Dermis microvascular lymphatic vessel endothelial cell (primary cell): ENCODE measurements at places on chromosomes 6 and 20. TPM values are rescaled to one million over a fixed set of nuclear protein-coding genes. Genes with fewer than 3 reads are reported as not detected.

- DNase-seq = no peak
Observed at GRCh38 chr6:110653381-110653780, 161.9 kb downstream of the CDK19 start.

The TNFRSF21 gene
- 60.7 and 120 TPM in 2 replicates for total RNA-seq

- DNase-seq = no peak
Observed at GRCh38 chr6:19301980-19302379, 535.2 kb upstream of the ID4 start.

The PBOV1 gene
- not detected in 2 replicates for total RNA-seq

DNA sequence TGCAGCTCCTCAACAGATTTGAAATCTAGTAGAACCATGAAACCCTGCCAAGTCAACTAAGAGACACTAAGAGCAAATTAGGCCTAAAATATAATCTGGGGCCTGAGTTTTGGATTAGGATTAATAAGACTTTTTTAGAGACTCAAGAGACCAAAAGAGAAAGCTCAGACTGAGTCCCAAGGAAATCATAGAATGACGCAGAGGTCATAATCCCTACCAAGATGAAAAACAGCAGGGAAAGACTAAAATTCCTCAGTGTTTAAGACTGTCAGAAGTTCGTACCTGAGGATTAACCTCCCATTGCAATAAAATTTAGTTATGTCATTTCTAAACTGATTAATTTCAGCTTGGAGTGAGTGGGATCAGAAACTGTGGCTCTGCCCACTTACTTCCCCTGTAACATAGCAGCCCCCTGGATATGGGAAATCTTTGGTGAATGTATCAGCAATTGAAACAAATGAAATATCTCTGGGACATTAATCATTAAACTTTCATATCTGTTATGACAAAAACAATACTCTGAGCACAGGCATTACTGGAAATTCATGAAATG, 200.3 kb downstream of the EDN1 start:
- DNase-seq = no peak

DNA sequence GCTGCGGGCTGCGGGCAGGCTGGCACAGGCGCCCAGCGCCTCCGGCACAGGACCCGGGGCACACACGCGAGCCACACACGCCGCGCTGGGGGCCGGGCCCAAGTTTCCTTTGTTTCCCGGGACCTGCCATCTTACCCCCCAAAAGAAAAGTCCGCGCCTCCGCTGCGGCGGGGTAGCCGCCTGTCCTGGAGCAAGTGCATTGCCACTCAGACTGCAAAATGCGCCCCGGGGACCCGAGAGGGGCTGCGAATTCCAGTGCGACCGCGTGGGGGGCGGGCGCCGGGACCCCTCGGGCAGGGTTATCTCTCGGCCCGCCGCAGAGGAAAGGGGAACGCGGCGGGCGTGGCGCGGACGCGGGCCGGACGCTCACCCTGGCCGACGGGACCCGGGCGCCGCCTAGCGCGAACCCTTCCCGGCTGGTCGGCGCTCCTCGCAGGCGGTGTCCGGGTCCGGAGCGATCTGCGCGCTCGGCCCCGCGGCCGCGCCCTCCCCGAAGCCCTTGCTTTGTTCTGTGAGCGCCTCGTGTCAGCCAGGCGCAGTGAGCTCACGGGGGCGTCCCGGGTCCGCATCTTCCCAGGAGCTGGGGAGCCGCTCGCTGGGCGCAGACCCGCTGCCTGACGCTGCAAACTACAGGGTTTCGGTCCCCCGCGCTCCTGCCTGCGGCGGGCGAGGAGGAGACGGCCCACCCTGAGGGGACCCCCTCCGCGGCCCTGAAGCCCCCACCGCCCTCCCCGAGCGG, 639 bp upstream of the CD24 start:
- no peak for DNase-seq

The NRN1 gene
- 28.1 and 34.0 TPM in 2 replicates for total RNA-seq

The PRSS16 gene
- not detected in 2 replicates for total RNA-seq

DNA sequence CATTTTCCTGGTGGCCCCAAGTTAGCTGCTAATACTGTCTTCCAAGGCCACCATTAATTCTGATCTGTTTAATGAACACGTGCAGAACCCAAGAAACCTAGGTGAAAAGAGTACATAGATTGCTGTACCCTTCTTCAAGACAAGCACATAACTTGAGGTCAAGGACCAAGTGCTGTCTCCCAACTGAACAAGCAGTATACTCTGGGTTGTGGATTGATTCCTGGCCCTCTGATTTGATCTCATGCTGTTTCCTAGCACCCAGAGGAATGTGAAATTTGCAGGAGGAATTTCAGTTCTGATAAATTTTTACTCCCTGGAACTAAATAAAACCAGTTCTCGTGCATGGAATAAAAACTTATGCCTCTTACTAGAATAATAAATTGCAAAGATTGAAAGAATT, 75.6 kb downstream of the MTFR2 start:
- no peak for DNase-seq

The CRISP2 gene
- total RNA-seq = not detected in 2 replicates

DNA sequence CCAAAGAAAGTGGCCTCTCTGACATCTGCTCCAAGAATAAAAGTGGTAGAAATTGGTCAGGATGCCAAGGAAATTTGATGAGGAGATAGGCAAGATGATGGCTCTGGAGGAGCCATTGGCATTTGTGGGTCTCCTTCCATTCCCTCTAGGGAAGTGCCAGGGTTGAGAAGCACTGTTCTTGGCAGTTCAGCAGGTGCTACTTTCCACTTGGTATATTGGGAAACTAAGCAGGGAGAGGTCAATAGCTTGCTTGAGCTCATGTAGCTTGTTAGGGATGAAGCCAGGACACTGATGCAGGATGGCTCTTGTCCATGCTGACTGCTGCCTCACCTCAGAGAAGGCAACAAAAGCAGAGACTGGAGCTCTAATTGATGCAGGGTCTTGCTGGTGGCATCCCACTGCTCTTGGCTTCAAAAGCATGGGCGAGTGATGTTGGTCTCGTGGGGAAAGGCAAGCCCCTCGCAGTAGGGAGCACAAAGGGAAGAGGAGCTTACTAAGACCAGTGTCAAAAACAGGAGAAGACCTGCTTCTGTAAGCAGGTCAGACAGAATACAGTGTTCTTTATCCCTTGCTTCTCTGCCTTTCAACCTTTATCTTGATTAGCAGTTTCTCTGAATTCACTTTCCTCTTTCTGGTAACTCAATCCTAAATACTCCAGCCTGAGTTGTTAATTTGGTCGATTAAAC, 73.1 kb upstream of the RIPOR2 start:
- no peak for DNase-seq
